NCI-H2081 treated with DMSO at 0.1 percent for 48 hours (cell line): ENCODE measurements at places on chromosomes 12 and 14.

DNA sequence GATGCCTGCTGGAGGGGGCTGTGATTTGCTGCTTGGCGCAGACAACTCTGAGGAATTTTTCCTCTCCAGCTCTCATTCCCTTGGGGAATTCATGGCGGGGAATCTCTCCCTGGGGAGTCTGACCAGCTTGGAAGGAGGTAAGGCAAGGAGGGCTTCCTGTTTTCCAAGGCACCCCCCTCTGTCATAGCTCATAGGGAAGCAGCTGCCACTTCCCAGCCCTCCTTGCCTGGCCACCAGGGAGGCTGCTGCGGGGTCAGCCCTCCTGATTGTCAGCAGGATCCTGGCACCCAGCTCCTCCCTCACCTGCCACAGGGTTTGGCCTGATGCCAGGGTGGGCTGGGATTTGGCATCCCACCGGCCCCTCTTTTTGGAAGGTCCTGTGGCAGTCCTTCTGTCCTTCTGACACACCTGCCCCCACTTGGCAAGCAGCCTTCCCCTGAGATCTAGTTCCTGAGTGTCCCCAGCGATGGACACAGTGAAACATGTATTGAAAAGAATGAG lies 74.9 kb downstream of the TSPAN9 start:
- DNase-seq: no peak

GRCh38 chr12:64598831-64599230 lies 11.5 kb upstream of the RASSF3 start:
- no peak for DNase-seq

DNA sequence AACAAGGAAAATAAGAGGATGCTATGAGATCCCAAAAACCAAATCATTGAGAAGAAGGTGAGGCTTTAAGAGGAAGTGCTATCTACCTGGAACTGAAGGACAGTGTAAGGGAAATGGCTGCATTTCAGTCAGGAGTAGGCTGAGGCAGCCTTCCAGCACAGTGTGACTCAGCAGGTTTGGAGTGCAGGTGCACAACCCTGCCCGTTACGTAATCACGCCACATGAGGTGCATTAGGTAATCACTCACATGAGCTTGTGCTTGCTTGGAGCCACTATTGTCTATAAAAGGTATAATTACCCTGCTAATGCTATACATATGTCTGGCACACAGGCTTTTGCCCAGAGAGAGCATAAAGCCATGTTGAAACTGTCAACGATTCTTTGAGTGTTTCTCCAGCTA lies 74.9 kb downstream of the DIO2 start:
- DNase-seq: no peak

DNA sequence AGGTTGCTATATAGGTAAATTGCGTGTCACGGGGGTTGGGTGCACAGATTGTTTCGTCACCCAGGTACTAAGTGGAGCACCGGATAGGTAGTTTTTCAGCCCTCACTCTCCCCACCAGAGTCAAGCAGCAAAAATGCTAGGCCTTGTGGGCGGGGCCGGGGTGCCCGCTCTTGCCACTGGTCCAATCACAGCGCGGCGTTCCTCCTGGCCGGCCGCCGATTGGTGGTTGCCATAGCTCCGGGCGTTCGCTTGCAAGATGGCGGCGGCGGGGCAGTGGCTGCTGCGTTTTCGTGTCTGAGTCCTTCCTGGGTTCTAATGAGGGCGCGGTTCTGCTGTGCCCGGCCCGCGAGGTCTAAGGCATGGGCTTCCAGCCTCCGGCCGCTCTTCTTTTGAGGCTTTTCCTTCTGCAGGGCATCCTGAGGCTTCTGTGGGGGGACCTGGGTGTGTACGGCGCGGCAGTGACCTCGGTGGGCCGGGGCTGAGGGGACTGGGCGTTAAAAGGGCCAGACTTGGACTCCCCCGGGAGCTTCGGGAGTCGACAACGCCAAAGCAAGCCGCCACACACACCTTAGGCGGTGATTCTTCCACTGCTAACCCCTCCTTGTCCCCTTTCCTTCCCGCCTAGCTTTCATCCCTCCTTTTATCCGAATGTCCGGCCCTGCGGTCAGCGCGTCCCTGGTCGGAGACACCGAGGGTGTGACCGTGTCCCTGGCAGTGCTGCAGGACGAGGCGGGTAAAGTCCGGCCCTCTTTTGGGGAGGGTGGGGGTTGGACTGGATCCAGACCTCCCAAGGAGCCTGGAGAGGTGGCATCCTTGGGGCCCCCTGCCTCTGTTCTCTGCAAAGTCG lies at the start of gene TCTN2:
Gene TCTN2 (plus strand): TSS at position 232 of the 847 bp plus-strand sequence. CDS start 128 bp downstream, at position 360.
- peak; percentile 65 for DNase-seq

GRCh38 chr12:92676710-92677109 lies 26.1 kb upstream of the PLEKHG7 start:
- DNase-seq: no peak

DNA sequence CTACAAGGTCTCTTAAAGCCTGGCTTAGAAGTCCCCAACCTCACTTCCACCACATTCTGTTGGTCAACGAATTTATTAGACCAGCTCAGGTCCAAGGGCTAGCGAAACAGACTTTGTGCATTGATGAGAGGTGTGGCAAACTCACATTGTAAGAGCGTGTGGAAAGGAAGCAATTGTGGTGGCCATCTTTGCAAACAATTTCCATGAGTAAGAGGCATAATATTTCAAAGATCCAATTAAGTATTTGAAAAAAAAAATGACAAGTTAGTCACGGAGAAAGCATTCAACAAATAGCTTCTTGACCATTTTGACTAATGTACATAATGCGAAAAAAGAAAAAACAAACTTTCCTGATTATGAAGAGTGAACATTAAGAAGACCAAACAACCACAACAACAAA lies 7.4 kb downstream of the NR1H4 start:
- no peak for DNase-seq

DNA sequence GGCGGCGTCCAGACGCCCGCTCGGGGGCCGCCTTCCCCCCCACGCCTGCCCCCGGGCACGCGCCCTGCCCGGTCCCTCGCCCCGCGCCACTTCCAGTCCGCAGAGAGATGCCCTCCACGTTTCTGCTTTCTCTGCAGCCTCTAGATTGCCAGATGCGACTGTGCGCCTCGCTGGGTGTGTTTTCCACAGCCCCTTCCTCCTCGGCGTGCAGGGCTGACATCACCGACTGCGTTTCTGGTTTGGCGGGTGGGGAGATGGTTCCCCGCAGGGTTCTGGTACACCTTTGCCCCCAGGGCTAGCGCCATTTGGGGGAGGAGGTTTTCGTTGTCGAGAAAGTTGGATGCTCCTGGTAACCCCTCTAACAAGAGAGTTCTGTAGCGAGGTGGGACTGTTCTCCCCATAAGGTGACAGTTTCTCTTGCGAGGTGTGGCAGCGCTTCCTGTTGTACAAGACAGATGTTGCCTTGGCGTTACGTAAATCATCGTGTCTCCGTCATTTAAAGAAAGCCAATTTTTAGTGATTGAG lies 1.5 kb downstream of the CALM1 start:
- no peak for DNase-seq

GRCh38 chr12:92546635-92547348 lies 156.0 kb upstream of the PLEKHG7 start:
- DNase-seq: no peak
